ENCODE measurements at places on chromosomes 12 and 14.

DNA sequence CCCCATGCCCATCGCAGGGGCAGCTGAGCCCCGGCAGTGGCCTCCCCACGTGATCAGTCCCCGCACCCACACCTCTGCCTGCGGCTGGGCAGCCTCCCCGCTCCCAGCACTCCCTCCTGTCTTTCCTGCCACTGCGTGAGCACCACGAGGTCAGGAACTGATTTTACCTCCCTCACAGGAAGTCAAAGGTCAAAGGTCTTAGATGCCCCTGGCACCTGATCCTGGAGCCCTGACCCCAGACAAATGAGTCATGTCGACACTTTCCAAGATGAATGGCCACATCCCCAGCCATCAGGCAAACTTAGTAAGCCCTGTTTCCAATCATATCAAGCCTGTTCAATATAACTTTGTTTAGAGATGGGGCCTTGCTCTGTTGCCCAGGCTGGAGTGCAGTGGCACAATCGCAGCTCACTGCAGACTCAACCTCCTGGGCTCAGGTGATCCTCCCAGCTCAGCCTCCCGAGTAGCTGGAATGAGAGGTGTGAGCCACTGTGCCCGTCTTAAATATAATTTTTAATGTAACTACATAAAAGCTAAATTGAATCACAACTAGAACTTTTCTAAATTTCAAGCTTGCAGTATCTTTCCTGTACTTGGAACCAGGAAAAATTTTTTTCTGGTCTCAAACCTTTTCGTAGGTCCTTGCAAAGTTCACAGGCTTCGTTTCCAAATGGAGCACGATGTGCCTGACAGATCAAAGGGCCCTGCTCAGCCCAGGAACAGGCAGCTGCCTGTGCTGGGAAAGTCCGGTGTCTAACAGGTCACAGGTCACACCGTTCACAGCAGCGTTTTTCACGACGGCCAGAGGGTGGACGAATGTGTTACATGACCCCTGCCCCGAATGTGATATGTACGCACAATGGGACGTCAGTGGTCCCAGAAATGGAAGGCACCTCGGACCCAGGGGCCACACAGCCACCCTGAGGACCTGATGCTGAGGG, 1.9 kb downstream of the LRCOL1 start:
- no peak for DNase-seq

GRCh38 chr14:99460793-99461192, 19.9 kb downstream of the SETD3 start:
- DNase-seq, result no peak

DNA sequence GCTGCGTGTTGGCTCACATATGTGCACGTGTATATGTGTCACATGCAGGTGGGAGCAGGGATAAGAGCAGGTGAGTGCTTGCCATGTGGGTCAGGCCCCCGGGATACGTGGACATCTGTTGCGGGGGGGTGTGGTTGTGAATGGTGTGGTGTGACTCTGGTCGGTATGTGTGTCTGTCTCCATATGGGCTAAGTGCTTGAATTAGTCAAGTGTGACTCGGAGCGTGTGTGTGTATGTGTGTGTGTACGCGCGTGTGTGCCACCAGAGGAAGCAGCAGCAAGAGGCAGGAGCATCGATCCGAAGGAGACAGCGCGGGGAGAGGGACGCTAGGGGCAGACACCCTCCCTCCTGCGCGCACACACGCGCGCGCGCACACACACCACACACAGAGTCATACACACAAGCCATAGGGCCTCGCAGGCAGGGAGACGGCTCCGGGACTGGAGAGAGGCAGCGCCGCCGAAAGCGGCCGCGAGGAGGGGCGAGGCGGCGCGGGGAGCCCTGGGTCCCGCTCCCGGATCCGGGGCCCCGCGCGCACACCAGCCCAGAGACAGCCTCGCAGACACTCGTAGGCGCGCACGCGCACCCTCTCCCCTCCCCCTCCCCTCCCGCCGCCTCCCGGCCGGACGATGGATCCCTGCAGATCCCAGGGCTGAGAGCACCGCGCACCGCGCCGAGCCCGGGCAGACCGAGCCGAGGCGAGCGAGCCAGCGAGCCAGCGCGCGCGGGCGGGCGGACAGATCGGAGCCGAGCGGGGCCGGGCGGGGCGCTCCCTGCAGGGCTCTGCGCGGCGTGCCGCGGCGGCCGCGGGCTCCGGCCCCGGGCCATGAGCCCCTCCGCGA, at the start of gene ASIC1:
ASIC1 (plus strand) TSS at position 597 of the 842 bp plus-strand sequence. CDS start 1,171 bp downstream, outside the sequence.
- peak; percentile 38 for DNase-seq

GRCh38 chr14:37170993-37171392, 1.4 kb downstream of the SLC25A21 start:
- no peak for DNase-seq

GRCh38 chr12:15962760-15963159, 51.6 kb downstream of the DERA start:
- no peak for DNase-seq

GRCh38 chr14:88901991-88902390, 77.5 kb downstream of the TTC8 start:
- DNase-seq, result no peak
